Mononuclear cell (primary cell): ENCODE measurements at places on chromosomes 1 and 21. TPM values are rescaled to one million over a fixed set of nuclear protein-coding genes. Genes with fewer than 3 reads are reported as not detected.

TNFRSF4 gene
- total RNA-seq, result 3.3 TPM

SLC6A9 gene
- not detected for total RNA-seq

COL24A1 gene
- 0.84 TPM for total RNA-seq

DNAJC28 gene
- not detected for total RNA-seq

DCDC2B gene
- not detected for total RNA-seq
